ENCODE measurements at places on chromosomes 2 and 18.

DNA sequence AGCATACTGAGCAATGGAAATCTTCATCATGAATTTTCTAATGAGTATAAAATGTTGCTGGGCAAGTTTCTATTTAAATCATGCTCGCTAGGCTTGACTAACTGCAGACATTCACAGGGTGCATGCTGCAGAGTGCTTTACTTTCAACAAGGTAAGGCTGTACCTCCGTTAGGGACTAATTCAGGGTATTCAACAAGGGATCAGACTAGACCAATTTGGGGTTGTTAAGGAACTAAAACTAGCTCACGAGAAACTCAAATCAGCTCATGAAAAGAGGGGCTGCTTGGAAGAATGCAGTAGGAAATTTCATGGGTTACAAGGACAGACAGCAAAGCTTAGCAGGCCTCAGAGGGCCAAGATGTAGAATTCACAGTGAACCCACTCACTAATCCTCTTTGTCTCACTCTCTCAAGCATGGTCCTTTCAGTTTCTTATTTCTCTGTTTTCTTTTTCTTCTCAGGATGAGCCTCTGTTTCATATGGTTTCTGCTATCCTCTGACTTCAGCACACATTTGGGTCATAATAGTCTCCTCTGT is 2.2 kb downstream of the MYO3B start:
- DNase-seq = no peak

DNA sequence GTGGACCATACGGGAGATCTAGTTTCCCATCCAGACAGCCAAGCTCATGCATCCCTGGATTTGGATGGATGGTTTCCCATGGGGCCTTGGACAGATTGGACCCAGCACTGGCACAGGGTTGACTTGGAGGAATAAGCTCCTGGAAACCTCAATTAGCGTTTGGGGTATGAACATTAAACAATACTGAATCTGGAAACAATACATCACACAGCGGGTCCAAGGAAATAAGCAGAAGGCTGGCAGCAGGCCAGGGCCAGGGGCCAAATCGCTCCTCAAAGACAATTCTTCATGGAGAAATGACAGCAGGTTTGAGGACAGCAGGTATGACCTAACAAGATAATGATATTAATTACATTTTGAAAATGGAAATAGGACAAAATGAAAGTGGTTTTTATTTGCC is 540.6 kb downstream of the RIT2 start:
- DNase-seq = no peak

DNA sequence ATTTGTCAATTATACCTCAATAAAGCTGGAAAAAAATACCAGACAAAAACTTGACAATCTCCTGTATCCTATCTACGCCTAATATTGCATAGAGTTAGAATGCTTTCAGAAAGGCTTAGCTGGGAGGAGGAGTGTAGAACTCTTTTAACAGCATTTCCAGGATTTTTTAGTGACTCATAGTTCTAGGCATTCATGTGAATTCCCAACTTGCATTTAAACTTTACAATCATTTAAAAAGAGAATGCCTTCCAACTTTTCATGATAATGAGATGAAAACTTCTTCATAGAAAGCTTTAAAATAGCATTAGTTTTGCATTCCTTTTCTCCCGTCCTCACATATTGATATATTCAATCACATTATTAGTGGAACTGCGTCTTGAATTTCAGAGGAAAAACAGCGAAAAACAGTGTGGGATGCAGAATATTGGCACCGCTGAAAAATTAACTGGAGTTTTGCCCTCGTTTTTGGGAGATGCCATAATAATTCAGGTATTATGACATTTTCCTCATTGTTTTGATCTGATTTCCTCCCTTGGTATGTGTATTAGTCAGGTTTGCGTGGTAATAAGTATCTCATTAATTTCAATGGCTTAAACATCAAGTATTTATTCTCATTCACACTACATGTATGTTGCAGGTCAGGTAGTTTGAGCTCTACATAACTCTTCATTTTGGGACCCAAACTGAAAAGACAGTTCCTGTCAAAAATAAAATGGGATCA is 293.2 kb upstream of the FIGN start:
- DNase-seq = no peak

DNA sequence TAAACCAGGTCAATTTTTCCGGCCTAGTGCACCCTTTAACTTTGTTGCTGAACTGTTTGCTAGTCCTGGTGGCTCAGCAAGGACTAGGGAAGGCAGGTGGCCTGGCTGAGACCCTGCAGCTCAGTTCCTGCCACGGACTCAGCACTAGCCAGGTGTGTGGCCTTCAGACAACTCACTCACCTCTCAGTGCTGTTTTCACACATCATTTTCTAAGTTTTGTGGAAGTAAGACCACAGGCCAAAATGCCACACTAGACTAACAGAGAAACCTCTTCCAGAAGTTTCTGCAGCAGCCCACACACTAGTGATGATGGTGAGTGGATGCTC is 65.9 kb upstream of the SLC1A4 start:
- no peak for DNase-seq

GRCh38 chr2:136016836-136017235 is 31.4 kb upstream of the DARS1 start:
- DNase-seq = no peak

DNA sequence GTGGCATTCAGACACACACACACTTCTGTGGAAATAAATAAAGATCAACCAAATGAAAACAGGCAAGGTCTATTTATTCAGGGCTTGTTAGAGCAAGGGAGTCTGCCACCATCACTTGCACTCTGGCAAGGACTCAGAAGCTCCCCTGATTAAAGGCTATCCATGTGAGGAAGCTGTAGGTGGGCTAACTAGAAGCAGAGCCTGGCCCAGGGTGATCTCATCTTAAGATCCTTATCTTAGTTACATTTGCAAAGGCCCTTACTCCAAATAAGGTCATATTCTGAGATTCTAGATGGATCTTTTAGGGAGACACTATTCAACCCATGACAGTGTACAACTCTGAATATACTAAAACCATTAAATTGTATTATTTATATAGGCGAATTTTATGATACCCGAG is 190.0 kb upstream of the SRD5A2 start:
- DNase-seq = no peak

- no peak for DNase-seq
These were observed 25.3 kb downstream of the BABAM2 start for GRCh38 chr2:27915874-27916273.

DNA sequence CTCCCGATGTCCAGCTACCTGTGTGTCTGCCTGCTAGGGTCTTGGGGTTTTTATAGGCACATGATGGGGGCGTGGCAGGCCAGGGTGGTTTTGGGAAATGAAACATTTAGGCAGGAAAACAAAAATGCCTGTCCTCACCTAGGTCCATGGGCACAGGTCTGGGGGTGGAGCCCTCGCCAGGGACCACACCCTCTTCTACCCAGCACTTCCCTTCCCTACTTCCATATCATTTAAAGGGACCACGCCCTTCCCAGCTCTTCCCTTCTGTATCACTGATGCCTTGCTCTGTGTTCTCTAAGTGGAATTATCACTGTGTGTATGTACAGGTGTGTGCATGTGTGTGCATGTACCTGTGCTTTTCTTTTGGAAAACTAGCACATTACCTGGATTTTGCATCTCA is 6.3 kb downstream of the UGT1A1 start:
- no peak for DNase-seq

DNA sequence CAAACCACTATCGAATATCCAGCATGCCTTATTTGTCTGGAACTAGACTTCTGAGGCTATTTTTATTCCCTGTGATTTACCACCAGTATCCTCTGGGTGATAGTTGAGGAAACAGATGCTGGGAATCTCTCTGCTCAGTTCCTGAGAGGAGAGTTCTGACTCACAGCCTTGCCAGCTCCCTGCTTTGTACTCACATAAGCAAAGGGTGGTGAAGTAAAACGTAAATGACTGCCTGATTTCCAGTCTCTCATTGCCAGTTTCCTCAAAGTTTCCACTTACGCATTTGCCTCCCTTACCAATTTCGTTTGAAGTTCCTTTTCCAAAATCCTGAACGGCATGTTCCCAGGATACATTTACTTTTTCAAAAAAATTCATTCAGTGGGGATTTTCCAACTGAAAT is 69.2 kb upstream of the HNRNPA3 start:
- peak; percentile 69 for DNase-seq

- DNase-seq = no peak
These were observed 570.6 kb upstream of the GCFC2 start for GRCh38 chr2:76281156-76281841.

- DNase-seq = no peak
These were observed 65.8 kb downstream of the SUMO1 start for GRCh38 chr2:202172439-202173211.

DNA sequence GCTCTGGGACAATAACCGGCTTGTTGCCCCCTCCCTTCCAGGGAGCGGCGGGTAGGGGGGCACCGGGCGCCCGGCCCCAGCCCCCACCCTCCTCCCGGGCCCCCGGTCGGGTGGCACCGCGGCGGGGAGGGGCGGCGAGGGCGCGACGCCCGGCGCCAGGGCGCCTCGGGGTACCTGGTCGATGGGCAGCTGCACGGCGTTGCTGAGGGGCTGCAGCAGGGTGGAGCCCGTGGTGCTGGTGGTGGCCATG is 193 bp downstream of the MBOAT2 start:
- no peak for DNase-seq

DNA sequence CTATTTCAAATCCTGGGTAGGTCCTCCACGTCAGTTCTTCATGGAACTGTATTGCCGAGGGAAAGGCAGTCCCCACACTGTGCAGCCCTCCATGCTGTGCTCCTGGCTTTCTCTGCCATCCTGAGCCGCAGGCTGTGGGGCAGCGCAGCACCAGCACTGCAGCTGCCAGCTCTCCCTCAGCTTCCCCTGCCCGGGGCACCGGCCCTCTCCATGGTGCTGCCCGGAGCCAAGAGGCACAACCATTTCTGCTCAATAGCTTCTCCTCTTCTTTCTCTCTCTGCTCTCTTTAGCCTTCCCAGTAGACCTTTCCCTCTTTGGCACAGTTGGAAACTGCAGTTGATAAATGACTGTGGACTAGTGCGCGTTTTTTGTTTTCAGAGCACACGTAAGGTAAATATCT is 12.1 kb downstream of the ANKRD23 start:
- no peak for DNase-seq

DNA sequence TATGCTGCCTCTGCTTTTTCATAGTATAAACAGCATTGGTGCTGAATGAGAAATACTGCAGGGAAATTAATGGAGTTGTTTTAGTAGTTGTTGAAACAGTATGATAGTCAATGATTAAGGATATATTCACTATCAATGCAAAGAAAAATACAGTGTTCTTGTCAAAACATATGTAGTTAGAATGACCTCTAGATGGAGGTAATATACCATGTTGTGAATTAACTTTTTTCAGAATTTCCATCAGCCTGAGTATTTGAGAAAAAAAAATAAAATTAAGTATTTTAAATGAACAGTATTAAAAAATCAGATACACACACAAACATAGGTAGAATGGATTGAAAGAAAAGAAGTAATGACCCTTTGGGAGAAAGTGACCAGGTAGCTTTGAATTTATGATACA is 59.5 kb downstream of the RMDN2 start:
- DNase-seq = no peak

- DNase-seq = no peak
These were observed 19.2 kb upstream of the SIGLEC15 start for GRCh38 chr18:45806226-45806625.

- no peak for DNase-seq
These were observed 15.4 kb downstream of the SULT1C4 start for GRCh38 chr2:108393197-108393596.

DNA sequence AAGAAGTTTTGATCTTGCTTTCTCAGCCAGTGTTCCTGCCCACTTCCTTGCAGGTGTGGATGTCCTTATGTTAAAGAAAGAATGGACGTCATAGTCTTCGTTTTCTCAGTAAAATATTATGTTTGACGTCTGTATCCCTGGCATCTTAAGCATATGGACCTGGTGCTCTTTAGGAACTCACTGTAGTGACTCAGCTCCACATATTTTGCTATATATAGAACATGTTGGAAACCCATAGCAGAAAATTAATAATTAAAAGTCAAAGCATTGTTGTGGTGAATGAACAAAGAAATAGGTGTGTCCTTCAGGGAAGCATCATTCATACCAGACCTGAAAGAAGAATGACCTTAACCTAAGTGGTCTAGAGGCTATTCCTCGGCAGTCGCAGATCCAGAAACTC is 196.1 kb downstream of the MCFD2 start:
- DNase-seq = no peak

- DNase-seq = no peak
These were observed 79.8 kb upstream of the RNF152 start for GRCh38 chr18:61972389-61973264.

DNA sequence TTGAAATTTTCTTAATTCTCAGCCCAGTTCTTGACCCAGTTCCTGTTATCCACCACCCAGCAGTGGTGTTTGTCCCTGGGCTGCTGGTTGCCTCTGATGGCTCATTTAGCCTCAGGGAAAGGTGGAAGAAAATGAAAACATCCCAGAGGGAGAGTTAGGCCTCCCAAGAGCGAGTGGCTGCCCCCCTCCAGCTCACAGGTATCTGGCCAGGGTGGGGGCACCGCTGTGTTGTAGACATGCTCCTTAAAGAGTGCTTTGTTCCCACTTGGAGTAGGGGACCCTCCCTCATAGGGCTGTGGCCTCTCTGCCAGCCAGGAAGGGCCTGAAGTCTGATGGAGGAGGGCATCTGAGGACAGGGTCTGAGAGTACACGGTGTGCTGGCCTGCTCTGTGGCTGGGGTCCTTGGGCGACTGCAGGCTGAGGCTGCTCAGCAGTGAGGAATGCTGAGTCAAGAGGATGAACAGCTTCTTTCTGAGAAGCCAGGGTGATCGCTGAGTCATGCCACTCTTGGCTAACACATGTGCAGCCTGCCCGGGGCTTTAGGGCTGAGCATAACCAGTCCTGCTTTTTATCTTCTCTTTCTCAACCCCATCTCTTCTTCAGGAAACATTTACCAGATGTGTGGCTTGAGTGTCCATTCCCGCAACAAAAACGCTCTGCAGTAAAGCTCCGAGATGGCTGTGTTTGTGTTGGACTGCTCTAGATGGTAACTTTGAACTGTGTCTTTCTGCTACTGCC is 72.3 kb downstream of the IL1R2 start:
- peak; percentile 74 for DNase-seq

DNA sequence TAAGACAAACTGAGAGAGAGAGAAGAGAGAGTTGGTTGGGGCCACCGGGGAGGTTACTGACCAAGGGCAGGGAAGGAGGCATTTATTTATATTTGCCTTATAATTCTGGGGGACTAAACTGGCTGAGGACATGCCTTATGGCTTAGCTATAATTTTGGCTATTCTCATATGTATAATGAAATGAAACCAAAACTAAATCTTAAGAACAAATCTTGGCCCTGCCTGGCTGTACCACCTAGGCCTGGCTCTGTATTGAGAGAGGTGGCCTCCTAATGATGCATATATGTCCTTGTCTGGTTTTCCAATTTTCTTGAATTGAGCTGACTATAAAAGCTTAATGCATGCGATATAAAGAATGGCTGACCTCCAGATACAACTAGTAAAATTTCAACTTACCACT is 3.5 kb upstream of the PPP1CB start:
- no peak for DNase-seq

GRCh38 chr2:175005733-175006264 is 618 bp upstream of the CHN1 start:
- DNase-seq = no peak

- DNase-seq = no peak
These were observed 168.3 kb downstream of the PRPF40A start for GRCh38 chr2:152548996-152549395.
